NCI-H446 (cell line): ENCODE measurements at places on chromosomes 13 and 19.
A peak's percentile ranks its signal among the peaks of the same experiment; 100 is the strongest.

- DNase-seq = no peak
Measured at GRCh38 chr13:35926859-35927530, 204.2 kb downstream of the DCLK1 start.

DNA sequence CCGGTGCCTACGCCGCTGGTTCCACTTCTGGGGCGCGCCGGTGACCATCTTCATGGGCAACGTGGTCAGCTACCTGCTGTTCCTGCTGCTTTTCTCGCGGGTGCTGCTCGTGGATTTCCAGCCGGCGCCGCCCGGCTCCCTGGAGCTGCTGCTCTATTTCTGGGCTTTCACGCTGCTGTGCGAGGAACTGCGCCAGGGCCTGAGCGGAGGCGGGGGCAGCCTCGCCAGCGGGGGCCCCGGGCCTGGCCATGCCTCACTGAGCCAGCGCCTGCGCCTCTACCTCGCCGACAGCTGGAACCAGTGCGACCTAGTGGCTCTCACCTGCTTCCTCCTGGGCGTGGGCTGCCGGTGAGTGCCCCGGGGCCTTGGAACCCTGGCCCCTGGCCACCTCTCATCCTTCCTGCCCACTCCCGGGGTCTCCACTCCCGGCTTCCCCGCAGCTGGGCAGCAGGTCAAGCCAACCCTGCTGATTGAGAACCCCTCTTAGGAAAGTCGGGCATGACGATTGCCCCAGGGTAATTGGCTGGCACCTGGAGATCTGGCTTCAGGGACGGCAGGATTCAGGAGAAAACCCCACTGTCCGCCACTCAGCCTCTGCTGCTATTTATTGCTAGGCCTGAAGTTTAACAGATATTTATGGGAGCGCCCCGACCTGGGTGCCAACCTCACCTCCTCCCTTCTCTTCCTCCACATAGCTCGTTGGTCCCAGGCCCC, 39.1 kb downstream of the TRPM4 start:
- no peak for DNase-seq

DNA sequence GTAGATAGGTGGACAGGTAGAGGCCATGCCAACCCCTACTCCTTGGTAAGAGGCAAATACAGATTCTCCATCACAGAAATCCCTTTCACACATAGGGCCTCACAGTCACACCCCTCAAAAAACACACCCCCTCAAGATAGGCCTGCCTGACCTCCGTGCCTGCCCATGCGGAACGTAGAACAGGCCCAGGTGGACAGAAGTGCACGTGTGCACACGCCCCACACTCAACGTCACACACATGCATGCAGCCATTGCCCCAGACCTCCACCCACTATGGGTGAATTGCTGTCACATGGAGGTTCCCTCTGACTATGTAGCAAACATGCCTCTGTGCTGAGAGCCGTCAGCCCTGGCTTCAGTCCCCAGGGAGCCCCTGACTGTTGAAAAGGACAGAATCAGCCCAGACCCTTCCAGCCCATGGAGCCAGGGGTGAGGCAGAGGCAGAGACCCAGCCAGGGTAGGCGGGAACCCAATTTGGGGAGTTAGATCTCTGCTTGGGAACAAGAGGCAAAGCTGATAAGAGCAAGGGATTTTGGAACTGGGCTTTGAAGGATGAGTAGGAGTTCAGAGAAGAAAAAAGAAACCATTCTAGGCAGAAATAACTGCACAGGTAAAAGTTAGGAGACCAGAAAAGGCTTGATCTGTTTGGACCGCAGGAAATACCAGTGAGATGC, 3.1 kb downstream of the ANKRD24 start:
- no peak for DNase-seq

- no peak for DNase-seq
Measured at GRCh38 chr19:903266-903797, 9.7 kb downstream of the R3HDM4 start.

DNA sequence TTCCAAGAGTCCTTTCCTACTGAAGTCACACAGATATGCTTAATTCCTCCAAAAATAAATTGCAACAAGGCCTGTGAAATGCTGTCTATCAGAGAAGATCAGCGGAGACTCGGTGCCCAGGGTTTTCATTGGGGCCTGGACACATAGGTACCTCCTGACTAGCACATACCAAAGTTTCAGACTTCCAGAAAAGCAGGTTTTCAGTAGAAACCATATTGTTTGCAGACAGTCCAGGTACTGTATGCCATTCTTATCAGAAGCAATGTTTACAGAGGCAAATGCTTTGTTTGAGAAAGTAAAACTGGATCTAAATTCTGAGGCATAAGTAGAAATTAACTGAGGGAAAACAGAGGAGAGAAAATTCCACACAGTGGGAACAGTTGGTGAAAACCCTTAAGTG, 12.8 kb downstream of the ZNF229 start:
- no peak for DNase-seq

DNA sequence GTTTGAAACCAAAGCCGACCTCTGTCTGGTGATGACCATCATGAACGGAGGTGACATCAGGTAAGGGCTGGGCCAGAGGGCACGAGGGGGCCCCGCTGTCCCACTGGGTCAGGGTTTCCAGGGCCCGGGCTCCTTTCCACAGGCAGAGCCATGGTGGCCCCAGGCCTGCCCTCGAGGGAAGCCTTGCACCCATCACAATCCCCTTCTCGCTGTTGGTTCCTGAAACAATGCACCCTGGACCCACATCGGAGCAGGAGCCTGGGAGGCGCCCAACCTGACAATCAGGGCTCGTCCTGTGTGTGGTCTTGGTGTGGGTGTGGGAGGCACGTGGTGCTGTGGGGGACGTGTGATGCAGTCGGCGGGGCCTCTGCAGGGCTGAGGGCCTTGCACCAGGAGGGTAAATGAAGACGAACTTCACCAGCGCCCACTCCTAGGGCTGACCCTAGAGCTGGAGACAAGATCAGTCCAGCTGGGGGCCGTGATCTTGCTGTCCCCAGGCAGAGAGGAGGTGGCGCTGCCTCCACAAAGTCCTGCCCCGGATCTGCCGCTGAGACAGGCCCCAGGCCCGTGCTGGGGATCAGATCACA, 2.8 kb downstream of the GRK1 start:
- no peak for DNase-seq

DNA sequence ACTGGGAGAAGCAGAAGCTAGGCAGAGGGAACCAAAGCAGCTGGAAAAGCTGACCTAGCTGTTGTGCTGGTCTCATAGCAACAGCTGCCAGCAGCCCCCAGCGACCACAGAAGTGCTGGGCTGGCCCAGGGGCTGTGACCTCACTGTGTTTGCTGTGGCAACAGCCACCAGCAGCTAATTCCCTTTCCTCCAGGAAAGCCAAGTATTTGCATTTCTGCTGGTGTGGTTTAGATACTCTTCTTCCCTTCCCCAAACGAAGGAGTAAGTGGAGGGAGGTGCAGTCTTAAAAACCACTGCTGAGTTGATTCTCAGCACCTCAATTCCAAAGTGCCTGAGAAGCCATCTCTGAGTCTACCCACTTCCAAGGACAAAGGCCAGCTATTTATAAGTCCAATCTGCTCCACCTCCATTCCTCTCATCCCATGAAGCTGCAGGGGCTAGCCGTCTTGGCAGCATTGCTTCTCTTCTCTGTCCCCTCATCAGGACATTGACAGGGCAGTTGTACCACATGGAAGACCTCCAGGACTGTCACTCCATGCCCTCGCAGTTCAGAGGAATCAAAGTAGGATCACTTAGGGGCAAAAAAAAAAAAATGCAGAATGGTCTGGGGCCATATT, 11.5 kb upstream of the CCDC97 start:
- no peak for DNase-seq

DNA sequence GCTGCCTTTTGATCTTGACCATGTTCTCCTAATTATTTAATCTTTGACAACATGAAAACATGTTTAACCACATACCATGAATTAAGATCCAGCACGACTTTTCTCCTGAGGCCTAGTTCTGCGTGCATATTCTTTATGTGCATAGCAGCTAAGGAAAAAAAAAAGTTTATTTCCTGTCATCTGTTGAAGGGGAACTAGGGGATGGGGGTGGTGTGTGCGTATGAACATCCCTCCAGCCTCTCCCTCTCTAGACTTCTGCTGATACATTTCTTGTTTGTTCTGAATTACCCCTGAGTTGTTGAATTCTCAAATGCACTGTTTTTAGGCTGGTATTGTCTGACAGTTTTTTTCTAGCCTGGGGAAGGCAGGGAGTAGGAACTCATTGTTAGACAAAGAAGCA, 543.3 kb downstream of the FGF9 start:
- no peak for DNase-seq

DNA sequence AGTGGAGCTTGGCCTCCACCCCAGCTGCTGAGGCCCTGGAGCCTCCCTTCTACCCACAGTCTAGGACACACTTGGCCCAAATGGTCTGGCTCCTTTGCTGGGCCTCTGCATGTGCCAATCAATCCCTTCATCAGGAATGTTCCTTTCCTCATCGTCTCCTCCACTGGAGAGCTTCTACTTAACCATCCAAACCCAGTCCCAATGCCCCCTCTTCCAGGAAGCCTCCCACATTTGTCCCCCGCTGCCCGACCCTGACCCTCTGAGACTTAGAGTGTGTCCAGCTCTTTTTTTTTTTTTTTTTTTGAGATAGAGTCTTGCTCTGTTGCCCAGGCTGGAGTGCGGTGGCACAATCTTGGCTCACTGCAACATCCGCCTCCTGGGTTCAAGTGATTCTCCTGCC, 2.5 kb downstream of the DUS3L start:
- no peak for DNase-seq

DNA sequence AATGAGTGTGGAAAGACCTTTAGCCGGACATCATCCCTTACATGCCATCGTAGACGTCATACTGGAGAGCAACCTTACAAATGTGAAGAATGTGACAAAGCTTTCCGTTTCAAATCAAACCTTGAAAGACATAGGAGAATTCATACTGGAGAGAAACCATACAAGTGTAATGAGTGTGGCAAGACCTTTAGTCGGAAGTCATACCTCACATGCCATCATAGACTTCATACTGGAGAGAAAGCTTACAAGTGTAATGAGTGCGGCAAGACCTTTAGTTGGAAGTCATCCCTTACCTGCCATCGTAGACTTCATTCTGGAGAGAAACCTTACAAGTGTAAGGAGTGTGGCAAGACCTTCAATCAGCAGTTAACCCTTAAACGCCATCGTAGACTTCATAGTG, 11.7 kb upstream of the ZNF813 start:
- no peak for DNase-seq

- DNase-seq = no peak
Measured at GRCh38 chr19:34474233-34474989, 7.1 kb upstream of the WTIP start.

DNA sequence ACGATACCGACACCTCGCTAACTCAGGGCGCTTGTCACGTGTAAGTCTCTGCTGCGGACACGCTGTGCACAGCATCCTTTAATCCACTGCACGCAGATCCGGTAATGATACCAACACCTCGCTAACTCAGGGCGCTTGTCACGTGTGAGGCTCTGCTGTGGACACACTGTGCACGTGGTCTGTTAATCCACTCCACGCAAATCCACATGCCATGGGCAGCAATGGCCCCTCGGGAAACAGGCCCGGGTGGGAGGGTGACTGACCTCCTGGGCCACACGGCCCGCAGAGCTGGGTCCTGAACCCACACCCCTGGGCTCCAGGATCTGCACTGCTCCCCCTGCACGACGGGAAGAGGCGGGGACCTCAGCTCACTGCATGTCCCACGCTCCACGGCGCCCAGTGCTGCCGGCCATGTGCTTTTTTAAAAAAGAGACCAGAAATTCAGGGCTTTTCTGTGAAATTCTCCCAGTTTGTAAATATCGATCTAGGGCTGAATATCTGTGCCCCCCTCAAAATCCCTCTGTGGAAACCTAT, 16.1 kb downstream of the SHC2 start:
- no peak for DNase-seq

GRCh38 chr13:24112791-24113190, 47.7 kb upstream of the SPATA13 start:
- no peak for DNase-seq

DNA sequence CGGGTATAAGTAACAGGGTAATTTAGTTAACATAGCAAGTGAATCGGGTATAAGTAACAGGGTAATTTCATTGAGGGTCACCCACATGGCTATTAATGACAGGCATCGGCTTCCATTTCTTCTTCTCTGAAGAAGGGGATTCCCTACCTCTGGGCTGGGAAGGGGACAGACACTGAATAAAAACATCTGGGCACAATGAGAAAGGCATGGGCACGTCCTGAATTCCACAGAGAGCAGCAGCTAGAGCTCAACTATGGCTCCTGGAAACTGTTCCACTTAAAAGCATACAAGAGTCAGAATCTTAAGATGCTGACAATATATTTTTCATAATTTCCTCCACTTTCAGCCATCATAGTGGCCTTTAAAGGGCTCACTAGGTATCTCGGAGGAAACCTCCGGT, 51.8 kb downstream of the CRYL1 start:
- DNase-seq = no peak

DNA sequence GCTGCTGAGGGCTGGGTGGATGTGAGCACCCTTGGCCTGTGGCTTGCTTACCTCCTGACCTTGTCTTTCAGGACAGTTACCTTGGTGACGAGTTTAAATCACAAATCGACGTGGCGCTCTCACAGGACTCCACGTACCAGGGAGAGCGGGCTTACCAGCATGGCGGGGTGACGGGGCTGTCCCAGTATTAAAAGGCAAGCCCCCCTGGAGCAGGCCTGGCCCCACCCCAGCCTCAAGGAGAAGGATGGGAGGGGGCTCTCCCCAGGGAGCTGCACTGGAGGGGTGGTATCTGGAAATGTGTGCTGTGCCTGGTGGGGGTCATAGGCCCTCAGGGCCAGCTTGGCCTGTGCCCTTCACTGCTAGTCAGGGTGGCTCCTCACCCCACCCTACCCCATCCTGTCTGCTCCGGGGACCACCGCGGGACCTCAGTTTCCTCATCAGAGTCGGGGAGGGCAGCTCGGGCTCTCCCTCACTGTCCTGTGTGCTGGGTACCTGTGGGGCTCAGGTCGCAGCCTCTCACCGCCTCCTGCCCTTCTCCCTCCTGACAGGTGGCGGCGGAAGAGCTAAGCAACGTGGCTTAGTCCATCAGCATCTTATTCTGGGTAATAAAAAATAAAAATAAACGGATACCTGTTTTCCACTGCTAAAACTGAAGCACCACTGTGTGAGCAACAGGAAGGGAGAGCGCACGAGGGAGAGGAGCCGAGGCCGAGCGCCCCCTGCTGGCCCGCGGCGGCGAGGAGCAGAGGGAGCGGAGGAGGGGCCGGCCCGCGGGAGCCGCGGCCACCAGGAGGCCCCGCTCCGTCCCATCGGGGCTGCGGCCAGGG, 29.8 kb downstream of the CERS1 start:
- DNase-seq = peak; percentile 20

DNA sequence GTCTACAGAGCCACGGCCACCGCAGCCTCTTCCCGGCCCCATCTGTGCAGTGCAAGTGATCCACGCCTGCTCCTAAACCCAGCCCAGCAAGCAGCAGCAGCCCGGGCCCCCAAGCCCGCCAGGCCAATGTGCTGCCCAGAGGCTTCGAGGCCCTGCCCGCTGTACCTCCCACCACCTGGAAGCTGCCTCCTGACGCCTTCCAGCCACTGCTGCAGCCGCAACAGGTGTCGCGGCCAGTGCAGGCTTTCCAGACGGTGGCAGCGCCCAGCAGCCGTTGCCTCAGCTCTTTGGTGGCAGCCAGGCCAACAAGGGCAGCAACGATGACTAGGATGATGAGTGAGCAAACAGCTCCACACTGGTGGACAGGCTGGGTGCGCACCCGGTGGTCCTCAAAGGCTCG, 50.2 kb upstream of the TPM4 start:
- DNase-seq = no peak
